Cortex of kidney (tissue), 1 donor: ENCODE measurements at places on chromosomes 3 and 15.

DNA sequence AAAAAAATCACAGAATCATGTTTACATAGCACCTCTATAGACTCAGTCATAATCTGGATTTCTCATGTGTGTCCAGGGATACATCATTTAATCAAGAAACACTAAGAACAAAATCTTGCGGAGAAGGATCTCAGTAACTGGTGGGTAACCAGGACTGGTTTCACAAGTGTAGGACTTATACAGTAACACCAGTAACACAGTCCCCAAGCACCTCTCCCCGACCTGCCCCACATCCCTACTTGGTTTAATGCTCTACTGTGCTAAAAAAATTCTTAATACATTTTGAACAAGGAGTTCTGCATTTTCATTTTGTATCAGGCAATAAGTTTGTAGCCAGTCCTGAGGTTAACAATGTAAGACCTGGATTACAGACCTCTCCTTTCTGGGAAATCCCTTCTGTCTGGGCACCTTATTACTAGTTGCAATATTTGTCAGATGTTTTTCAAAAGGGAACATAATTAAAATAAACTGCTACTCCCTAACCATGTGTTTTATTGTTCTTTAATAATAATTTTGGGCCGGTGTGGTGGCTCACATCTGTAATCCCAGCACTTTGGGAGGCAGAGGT lies 57.6 kb upstream of the BBX start:
- DNase-seq = no peak

DNA sequence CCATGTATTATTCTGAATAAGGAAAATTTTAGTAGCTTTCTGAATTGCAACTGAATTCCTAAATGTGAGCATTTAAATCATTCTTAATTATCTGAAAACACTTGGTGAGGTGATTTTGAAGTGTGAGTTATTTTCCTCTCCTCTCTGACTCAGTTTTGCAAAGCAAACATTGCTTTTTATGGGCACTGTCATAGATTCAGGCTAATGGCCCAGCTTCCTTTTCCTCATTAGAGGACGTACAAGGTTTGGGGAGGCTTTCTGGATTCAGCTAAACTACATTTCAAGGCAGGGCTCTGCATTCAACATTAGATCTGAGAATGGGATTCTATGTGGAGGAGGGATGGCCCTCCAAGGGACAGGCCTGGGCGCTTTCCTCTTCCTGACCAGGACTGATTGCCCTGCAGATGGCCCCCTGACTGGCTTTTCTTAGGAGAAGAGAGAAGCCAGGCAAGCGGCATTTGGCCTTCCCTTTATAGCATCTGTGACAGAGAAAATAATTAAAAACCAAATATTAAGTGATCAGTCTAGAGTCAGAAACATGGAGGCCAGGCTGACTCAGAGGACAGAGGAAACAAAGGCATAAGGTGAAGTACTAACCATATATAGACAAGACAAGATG lies 53.0 kb upstream of the STXBP5L start:
- no peak for DNase-seq

DNA sequence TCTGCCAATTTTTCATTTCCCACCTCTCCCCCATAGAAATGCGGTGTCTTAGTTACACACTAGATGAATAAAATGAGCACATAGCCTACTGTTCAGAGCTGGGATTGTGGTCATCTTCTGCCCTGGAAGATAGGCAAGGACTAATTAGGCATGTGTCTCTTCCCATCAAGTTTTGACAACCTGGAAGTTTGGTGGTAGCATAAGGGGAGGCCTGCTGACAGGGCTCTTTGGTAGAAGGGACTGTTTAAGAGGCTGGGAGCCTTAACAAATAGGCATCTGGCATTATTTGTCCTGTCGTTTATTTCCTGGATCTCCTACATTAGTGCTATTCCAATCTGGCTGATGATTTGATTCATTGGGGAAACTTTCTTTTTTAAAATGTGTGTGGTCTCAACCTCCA lies 512.3 kb downstream of the ZNF385D start:
- no peak for DNase-seq

DNA sequence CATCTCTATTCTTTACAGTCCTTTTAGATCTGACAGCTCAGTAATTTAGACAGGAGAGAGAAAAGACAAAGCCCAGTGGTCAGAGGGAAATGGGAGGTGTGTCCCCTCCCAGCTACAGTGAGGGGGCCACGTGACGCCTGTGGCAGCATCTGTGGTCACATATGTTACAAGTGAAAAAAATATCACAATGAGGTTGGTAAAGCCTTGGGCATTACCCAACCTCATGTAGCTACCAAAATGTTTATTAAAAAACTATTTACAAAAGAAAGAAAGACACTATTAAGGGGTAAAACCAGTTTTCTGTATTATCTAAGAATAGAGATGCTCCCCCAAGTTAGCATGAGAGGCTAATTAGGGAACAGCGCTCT lies 42.9 kb upstream of the PLCL2 start:
- DNase-seq = no peak

DNA sequence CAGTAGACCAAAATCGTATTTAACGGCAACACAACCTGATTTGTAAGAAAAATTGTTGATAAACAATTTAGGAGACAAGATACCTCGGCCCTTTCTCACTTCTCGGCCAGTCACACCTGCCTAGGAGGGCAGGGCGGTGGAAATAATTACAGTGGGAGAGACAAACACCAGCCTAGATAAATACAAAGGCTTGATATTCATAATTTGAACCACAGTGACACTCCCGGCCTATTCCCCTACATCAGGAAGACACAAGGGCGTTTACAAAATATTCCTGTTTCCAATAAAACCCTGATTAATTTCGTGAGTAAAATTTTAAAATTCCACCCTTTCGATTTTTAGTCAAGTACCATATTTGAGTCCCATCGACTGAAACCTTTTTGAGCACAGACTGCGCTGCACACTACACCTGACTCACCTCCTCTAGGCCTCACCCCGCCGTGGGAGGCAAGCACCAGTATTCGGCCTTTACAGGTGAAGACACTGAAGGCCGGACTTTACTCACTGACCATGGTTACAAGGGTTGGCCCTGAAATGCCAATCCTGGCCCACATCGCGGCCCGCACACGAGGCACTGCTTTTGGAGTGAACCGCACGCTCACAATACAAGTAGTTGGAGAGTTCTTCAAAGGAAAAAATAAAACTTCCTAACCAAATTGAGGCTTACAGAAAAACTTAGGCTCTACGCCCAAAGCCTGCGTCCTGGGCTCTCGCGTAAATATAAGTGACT lies 794 bp downstream of the ARPP19 start:
- no peak for DNase-seq
